ENCODE measurements at places on chromosomes 6 and 20.

GRCh38 chr20:37759052-37759553 lies 65.3 kb downstream of the CTNNBL1 start:
- no peak for DNase-seq

DNA sequence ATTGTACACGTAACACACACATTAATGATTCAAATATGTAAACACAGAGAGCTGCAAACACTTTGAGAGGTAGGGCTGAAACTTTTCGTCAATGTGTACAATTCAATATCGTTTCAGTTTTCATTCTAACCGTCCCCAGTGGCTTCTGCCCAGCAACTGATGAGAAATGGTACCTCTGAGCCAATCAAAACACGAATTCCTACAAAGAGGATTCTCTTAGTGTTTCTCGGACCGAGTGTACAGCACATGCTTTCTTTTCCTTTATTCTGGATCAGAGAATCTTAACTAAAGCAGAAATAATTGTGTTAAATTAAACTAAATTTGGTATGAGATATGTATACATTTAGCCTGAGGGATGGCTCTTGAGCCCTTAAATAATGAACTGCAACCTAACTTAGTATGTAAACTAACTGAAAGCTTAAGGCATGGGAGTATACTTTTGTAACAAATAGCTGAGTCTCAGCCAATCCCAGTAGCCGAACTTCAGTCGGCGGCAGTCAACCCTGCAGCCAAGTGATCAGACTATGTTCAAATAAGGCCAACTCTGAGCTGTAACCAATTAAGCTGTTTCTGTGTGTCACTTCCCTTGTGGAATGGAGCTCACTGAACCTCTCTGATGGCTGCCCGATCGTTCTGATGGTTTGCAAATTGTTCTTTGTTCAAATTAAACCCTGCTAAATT lies 16.1 kb downstream of the BTN2A1 start:
- DNase-seq = peak; percentile 97

DNA sequence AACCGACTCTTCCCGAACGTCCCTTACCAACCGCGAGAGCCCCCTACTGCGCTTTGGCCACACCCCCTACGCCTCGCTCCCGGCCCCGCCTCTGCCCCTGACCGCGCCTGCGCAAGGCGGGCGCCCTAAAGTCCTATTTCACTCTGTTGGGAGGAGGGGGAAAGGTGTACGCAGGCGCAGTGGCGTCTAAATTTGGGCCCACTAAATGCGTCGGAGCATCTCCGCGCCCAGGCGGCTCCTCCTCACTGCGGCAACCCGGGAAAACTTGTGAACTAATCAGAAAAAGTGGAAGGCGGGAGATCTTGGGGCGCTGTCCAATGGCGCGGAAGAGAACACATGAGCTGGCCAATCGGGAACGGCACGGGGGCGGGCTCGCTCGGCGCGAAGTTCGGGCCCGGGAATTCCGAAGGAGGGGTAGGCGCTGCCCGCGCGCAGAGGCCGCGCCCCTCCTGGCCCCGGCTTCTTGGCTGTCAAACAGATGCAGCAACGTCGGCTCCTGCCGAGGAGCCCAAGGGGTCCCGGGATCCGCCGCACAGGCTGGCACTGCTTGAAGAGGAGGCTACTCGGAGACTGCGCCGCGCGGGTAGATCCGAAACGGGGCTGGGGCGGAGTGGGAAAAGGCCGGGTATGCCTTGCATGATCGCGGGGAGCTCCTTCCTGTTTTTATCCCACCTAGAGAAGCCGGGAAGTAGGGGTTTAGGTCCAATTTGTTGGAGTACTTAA lies at the start of gene TCF19:
TCF19 (plus strand) TSS at position 450 of the 723 bp plus-strand sequence. CDS start 881 bp downstream, outside the sequence.
- peak; percentile 99 for DNase-seq

DNA sequence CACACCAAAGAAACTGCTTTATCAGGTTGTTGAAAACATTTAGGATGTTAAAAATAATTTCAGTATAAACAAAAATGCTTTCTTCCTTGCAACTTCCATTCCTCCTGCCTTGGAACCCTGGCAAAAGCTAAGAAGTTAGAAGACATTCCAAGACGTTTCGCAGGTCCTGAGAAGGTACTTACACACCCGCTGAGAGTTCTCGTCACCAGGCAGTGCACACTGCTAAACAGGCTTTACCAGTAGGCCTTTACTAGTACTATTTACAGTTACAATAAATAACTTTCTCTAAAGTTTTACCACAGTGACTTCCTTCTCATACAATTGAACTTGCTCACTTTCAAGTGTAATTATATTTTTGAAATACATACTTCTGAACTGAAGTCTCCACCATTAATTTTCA lies 81.4 kb upstream of the RPS6KA2 start:
- DNase-seq = no peak

DNA sequence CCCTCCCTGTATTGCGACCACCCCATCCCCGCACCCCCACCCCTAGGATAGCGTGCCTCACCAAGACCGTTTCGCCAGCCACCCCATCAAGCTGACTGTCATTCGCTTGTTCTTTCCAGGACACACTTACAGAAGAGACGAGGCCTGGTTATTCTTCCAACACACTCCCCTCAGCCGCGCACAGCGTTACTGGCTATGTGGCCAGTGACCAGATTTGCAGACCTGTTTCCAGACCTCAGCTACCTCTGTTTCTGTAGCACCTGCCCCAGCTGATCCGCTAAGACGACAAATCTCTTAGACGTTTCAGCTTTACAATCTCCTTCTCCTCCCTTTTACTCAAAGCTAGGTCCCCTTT lies 26.1 kb downstream of the HLA-F start:
- DNase-seq = peak; percentile 25

- DNase-seq = no peak
Measured at GRCh38 chr20:17601957-17602356, 32.1 kb downstream of the DSTN start.

Data from hematopoietic multipotent progenitor cell treated with erythropoietin and hydrocortisone succinate and interleukin-3 and kit ligand, for 6 days (in vitro differentiated cells).